Activated CD4-positive, alpha-beta T cell treated with anti-CD3 and anti-CD28 coated beads for 24 hours (primary cell): ENCODE measurements at places on chromosomes 3 and 15.

GRCh38 chr15:89783861-89784685, 7.9 kb downstream of the MESP2 start:
- DNase-seq: no peak

GRCh38 chr3:38297947-38298711, 16.0 kb downstream of the SLC22A14 start:
- no peak for DNase-seq

GRCh38 chr3:179068779-179069530, 2.7 kb downstream of the ZMAT3 start:
- DNase-seq: no peak

DNA sequence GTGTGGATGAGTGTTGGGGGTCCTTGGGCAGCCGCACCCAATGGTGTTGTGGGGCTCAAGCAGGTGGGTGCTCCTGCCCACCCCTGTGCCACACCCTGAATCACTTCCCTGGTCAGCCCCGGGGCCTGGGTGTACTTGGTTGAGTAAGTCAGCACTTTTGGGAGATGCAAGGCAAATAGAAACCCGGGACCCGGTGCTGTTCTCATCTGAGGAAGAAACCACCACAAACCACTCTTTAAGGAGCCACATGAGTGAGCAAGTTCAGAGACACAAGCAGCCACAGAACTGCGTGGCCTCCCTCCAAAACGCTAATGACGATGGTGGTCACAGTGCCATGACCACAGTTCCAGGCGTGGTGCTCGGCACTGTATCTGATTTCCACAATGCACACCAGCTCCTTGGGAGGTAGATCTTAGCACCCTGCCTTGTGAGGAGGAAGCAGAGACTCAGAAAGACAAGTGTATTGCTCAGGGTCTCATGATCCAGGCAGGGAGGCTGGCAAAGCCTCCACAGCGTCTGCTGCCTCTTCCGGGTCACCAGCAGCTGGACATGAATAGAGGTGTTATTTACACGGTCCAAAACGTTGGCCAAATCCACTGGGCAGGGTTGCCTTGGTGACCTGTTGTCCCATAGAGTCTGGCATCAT, 118.2 kb upstream of the ALDH1A3 start:
- no peak for DNase-seq

- DNase-seq: no peak
Measured at GRCh38 chr3:171168086-171168485, 141.6 kb upstream of the SLC2A2 start.

DNA sequence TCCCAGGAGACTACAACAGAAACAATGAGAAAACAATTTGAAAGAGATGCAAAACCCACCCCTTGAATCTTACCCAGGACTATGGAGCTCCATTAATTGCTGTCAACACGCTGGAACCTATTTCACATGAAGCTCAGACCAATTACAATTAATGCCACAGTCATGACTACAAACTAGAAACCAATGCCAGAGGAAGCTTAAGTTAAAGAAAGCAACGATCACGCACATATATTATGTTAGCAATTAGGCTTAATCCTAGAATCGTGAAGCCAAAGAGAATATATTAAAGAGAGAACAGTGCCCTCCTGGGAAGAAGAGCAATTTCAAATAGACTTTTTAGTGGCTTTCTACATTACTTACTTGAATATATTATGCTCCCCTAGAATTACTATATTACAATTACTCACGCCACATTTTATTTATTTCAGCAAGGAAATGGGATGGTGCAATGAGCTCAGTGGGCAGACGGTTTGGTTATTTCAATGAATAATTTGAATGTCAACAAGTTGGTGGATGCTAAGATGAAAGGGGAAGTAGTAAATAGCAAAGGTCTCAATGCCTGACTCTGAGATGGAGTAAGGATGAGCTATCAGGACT, 125.5 kb downstream of the GREM1 start:
- DNase-seq: no peak

DNA sequence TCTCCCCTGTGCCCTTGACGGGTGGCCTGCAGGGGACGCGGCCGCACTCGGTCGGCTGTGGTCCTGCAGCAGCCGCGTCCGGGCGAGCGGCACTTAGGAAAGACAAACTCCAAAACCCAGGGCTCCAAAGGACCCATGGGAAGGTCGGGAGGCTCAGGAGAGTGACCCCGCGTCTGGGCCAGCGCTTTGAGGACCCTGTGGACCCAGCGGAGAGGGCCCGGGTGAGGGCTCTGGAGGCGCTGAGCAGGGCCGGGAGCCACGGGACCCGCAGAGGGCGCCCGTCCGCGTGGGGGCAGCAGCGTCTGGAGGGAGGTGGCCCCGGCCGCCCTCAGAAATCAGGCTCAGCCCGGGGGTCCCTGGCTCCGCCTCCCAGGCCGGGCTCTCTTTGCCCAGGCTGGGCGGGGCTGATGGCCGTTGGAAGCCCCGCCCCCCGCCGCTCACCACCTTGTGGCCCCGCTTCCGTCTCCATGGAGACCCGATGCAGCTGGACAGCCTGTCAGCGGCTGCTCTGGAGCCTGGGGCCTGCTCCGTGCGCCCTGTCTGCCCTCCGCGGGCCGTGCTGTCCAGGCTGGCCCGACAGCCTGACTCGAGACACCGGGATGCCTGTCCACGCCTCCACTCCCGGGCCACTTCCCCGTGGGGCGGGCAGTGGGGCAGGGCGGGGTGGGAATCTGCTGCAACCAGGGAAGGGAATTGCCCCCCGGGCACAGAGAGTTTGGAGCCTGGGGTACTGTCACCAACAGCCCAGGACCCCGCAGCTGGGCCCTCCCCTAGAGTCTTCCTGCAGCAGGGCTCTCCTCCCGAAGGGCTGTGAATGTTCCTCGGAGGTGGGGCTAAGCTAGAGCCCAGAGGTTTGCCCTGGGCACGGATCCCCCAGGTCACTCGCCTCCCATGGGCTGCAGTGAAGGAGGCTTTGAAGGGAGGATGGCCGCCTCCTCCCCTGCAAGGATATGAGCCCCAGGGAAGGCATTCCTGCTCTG, 34.8 kb upstream of the RPL32 start:
- no peak for DNase-seq
